HT-29 (cell line): ENCODE measurements at places on chromosomes 6 and 20. TPM values are rescaled to one million over a fixed set of nuclear protein-coding genes. Genes with fewer than 3 reads are reported as not detected.

DNA sequence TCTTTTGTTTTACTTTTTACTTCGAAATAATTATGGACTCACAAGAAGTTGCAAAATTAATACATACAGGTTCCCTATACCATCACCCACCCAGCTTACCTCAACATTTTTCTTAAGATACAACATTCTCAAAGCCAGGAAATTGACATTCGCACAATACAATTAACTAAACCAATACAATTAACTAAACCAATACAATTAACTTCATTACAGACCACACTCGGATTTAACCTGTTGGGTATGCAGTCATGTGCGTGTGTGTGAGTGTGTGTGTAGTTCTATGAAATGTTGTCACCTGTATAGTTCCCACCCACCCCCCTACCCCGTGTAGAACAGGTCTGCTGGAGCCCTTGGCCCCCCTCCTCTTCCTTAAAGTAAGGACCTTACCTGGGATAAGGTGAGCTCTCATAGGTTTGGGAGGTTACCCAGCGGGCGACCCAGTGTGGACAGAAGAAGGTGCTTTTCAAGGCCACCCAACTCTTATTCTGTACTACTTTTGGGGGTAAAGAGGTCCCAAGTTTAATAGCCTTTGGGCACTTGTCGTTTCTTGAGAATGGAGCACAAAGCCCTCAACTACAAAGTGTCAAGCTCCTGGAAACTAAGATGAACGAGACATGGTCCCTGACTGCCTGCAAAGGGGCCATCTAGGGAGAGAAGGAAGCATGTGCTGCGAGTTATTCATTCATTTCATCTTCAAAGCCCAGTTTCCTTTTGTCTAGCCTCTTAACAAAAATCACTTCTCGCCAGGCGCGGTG, 544 bp upstream of the STK38 start:
- DNase-seq, result no peak

- peak; percentile 71 for DNase-seq
These were observed 2.9 kb downstream of the TNNC2 start for GRCh38 chr20:45823949-45824835.

- DNase-seq, result no peak
These were observed 5.4 kb downstream of the SLC22A23 start for GRCh38 chr6:3451498-3451897.

- DNase-seq, result no peak
These were observed 240.8 kb downstream of the ARHGAP18 start for GRCh38 chr6:129469070-129469662.

GRCh38 chr6:1031720-1032119, 280.2 kb upstream of the FOXQ1 start:
- DNase-seq, result no peak

DNA sequence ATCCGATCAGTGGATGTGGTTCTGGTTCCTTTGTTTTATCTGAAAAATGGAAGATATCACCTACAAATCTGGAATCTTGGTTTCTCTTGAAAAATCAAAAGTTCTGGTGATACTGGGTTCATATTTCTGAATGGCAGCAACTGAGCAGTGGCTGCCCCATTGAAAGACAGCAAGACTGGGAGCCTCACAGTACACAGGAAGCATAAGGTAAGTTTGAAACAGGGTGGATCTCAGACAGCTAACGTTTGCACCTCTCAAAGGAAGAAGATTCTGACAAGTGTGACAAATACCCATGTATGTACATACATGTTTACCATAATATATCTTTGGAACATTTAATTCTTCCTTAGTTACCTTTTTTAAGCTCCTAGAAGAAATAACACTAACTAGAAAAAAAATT, at the start of gene SAMD3:
SAMD3 (minus strand) TSS at position 177 of the 400 bp plus-strand sequence. CDS start 7,678 bp downstream, outside the sequence.
- DNase-seq, result no peak

DNA sequence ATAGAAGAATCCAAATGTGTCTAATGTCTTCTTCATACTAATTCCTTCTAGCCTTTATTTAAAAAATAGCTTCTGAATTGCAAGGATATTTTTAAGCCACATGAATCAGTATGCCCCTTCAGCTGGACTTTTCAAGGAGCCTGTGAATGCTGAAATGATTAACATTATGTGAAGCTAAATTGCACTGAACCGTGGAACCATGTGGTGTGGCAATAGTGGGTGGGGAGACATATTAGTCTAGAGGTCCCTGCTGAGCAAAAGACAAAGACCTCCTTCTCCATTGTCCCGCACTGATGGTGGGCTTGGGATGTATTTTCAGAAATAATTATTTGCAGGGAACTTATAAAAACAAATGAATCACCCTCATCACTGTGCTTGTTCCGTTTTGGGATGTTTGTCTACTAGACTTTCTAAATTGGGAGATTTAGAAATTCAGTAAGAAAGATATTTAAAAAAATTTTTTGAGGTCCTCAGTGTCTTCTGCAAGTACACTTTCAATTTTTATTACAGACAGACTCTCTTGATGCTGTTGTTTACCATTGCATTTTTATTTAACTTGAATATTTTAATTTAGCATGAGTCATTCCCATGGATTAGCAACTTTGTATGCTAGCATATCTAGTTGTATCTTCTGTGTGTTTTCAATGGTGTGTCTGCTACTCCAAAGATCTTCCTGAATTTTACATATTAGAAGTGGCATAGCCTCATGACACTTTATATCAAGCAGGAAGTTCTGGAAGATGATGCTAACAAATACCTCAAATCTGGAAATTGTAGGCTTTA, 238.1 kb downstream of the LAMA2 start:
- DNase-seq, result no peak

DNA sequence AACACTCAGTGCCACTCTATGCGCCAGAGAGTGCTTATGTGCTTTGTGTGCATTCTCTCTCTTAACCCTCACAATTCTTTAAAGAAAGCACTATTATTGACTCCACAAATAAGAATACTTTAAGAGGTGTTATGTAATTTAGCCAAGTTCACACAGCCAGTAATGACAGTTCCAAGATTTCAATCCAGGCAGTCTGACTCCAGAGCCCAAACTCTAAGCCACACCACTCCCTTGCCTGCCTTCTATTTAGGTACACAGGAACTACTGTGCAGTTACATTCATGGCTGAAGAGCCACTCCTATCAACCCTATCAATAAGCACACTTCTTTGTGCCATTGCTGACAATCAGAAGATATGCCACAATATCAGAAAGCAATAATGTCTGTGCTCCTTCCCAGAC, 93.3 kb downstream of the PTPRK start:
- no peak for DNase-seq

GRCh38 chr6:105382958-105383357, 19.9 kb downstream of the PREP start:
- DNase-seq, result no peak

Gene VGLL2
- total RNA-seq, result not detected in 2 replicates

Gene SLC16A10
- total RNA-seq, result 0.76 TPM in 1 of 2 replicates, not detected in the other

Gene SEMG1
- total RNA-seq, result not detected in 2 replicates

Gene RRAGD
- total RNA-seq, result not detected in 2 replicates

Gene C20orf144
- total RNA-seq, result 0.15 TPM in 1 of 2 replicates, not detected in the other

Gene C20orf141
- total RNA-seq, result not detected in 2 replicates

Gene HLA-DQB2
- total RNA-seq, result not detected in 2 replicates
